ENCODE measurements at places on chromosomes 1 and 21.

DNA sequence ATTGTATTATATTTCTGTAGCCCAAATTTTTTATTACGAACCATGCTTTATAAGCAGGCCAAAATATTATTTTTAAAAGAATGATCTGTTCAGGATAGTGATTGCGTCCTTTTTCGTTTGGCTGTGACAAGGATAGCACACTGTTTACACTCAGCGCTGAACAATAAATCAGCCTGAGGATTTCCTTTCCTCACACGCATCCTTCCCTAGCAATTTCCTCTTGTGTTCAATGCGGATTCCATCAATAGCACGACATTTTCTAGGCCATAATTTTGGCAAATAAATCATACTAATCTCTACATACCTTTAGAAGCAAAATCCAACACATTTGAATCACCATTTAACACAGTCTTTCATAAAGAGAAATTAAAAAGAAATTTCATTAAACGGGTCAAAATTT lies 1.6 kb upstream of the VAV3 start:
- DNase-seq: no peak

GRCh38 chr1:174114788-174115448 lies 44.4 kb upstream of the RABGAP1L start:
- peak; percentile 2 for DNase-seq

- no peak for DNase-seq
These were observed 91.0 kb downstream of the SETD4 start for GRCh38 chr21:35969281-35969680.

- no peak for DNase-seq
These were observed 21.6 kb downstream of the LDLRAP1 start for GRCh38 chr1:25564777-25565574.

DNA sequence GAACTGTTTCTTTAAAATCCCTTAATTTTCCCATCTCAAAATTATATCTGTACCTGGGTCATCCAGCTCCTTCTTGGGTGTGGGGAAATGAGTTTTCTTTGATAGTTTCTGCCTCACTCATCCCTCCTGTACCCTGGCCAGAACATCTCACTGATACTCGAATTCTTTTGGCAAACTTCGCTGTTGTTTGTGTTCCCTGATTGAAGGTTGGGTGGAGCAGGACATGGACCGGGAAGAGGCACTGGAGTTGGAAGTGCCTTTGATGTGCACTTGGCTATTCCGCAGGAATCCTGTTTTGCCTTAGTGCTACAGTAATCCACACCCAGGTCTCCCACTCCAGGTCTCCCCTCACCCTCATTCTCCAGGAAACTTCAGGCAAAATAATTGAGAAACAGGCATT lies 11.2 kb downstream of the MINDY1 start:
- no peak for DNase-seq

- no peak for DNase-seq
These were observed 63.1 kb downstream of the BACE2 start for GRCh38 chr21:41231060-41231459.

DNA sequence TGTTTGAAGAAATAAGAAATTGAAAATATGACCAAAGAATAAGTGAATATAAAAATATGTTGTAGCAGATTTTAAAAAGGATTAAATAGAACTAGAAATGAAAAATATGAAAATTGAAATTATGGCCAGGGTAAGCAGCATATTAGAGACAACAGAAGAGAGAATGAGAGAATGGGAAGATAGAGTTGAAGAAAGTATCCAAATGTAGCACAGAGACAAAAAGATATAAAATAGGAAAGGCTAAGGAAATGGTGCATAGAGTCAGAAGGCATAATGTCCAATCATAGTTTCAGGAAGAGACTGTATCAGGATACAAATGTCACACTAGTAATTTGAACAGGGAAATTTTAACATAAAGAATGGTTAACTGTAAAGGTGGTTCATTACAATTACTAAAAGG lies 29.5 kb downstream of the AZIN2 start:
- DNase-seq: no peak

DNA sequence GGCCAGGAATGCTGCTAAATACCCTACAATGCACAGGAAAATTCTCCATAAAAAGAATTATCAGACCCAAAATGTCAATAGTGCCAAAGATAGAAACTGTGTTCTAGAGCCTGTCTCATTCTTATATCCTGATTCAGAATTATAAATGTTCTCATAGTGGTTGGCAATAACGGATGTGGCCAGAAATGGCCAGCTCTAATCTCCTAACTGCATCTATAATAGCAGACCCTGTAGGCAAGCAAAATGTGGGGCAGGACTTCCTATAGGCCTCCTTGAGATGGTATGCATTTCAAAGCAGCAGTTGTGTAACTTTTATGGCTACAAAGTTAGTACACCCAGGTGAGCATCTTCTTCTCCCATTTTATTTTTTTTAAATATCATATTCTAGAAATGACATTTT lies 95.9 kb upstream of the SGIP1 start:
- DNase-seq: no peak

DNA sequence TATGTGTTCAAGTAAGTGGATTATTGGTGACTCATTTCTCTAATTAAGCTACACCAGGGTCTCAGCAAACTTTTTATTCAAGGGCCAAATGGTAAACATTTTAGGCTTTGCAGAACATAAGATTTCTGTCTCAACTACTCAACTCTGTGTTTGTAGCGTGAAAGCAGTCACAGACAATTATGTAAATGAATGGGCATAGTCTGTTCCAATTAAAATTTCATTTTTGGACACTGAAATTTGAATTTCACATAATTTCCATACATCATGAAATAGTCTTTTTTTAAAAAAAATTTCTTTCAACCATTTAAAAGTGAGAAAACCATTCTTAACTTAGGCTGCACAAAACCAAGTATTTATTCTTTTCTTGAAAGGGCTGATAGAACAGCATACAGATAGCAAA lies 50.1 kb downstream of the IL23R start:
- DNase-seq: no peak

DNA sequence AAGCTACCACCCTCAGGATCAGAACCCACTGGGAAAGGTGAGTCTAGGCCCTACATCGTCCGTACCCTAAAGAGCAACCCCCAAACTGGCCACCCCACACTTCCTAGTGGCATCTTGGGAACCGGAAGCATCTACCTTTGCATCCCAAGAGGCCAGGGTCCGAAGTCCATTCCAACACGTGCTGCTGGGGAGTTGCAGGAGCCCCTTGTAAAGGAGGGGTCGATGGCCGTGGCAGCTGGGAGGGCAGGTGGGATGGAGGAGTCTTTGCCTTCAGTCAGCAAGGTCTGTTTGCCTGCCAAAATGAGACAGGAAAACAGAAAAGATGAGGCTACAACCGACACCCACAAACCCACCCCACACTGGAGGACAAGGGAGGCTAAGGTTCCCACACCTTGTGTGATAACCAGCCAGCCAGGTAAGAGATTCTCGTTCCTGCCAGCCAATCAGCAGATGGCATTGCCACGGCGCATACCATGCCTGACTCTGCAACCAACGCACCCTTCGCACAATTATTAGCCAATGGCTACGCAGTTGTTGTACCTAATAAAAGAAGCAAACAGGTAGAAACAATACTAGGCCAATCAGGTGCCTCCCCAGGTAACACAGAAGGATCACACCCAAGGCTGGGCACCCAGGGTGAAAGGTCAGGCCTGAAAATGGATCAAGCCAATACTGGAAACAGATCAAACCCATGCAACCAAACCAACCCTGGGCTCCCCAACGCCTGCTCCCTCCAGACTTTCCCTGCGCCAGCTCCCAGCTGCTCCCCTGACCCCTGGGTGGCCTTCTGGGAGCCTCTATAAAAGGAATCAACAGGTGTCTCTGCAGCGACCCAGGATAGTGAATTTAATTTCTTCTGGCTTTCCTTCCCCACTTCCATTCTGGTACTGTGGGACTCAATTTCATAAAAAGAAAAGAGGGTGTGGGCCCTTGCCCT lies 35.6 kb downstream of the CASZ1 start:
- DNase-seq: no peak

DNA sequence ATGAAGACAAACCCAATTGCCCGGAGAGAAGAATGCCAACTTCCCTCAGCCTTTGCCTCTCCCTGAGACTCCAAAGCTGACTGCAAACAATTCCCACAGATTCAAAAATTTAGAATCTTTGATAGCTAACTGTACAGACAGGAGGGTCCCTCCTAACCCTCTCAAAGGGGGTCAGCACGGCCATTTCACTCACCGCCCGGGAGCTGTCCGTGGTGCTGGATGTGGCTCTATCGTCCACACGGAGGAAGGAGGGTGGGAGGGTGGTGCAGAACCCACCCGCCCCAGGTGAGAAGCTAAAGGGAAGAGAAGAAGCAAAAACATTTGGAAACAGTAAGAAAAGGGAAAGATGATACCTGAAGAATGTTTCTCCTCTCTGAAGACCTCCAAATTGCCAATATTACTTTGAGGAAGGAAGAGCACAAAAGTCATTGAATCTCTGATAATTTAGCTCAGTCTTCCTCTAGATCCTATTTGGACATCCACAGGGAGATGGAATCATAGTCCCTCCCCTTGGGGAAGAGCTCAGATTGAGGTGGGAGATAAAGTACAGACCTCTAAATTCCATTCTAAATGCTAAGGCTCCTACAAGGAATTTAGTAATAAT lies 45.6 kb downstream of the RHBG start:
- no peak for DNase-seq
